SK-N-MC (cell line): ENCODE measurements at places on chromosomes 5 and 9.

- DNase-seq: peak; percentile 42
Observed at GRCh38 chr5:87661784-87662566, 249.2 kb upstream of the CCNH start.

- no peak for DNase-seq
Observed at GRCh38 chr5:150376799-150377771, 19.6 kb downstream of the TCOF1 start.

DNA sequence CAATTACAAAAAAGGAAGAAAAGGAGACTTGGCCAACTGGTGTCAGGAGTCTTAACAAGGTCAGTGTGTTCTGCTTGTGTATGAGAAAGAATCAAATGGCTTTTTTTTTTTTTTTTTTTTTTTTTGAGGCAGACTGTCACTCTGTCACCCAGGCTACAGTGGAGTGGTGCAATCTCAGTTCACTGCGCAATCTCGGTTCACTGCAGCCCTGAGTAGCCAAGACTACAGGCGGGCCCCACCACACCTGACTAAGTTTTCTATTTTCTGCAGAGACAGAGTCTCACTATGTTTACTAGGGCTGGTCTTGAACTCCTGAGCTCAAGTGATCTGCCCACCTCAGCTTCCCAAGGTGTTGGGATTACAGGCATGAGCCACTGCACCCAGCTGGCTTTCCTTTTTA, 3.1 kb upstream of the IL7R start:
- DNase-seq: no peak

GRCh38 chr5:94361832-94362796, 256.3 kb downstream of the KIAA0825 start:
- DNase-seq: no peak

- DNase-seq: no peak
Observed at GRCh38 chr5:112064956-112065355, 308.0 kb upstream of the NREP start.

DNA sequence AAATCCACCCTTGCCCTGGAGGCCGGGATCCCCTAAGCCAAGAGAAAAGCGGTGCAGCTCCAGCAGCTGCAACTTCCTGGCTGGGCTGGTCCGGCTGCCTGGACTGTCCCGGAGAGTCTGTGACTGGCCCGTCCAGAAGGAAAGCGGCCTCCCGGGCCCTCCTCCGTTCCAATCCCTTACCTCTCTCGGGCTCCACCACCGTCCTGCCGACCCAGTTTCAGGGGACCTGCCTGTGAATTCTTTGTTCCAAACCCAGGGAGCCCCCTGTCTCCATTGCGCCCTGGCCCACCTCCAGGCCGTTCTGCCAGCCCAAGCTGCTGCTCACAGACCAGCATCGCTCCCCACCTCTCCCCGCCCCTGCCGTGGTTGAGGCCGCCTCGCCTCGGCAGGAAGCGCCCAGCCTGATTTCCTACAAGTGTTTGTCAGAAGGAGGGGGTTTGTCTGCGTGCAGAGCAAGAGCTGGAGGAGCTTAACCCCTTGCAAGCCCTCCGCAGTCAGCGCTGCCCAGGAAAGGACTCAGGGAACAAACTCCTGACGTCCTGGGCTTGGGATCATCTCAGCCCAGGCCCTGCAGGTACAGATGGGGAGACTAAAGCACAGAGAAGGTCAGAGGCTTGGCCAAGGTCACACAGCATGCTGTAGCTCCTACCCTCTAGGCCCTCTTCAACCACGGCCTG, at the start of gene AKNA:
TSS of gene AKNA (minus strand) at position 303 of the 677 bp plus-strand sequence. CDS start 6,649 bp downstream, outside the sequence.
- no peak for DNase-seq

GRCh38 chr5:55857247-55857640, 6.1 kb downstream of the IL31RA start:
- DNase-seq: no peak

- DNase-seq: no peak
Observed at GRCh38 chr5:88459971-88460370, 191.3 kb upstream of the TMEM161B start.

GRCh38 chr5:178350361-178351220, 118.0 kb upstream of the PHYKPL start:
- no peak for DNase-seq

DNA sequence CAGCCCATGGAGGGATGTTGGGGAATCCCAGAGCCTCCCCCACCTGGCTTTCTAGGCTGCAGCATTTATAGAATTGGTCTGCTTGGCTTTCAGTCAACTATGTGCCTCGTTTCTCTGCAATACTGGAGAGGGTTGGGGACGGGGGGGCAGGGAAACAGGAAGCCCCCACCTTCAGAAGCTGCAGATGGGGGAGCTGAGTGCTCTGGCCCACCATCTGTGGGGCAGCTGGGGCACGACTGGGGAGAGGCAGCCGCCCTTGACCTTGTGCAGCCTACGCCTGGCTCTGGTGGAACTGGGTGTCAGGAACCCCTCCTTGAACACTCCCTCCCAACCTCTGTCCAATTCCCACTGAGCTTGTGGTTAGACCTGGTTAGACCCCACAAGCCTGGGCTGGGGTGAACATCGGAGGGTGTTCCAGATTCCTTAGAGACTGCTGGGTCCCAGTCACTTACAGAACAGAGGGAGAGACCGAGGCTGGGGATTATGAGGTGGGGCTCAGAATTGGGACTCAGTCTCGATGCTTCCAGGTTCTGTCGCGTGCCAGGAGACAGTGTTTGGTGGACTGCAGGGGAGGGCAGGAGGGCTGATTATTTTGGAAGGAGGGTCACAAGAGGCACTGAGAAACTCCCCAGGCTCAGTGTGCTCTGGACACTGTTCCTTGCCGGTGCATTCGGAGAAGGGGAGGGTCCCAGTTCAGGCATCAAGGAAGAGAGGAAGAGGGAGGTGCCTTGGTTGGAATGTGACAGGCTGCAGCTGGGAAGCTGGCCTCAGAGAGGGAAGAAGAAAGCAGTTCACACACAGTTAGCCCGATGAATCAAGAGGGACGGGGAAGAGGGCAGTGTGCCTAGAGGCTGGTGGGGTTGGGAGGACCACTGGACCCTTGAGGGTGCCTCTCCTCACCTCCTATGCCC, 25.6 kb downstream of the COL27A1 start:
- no peak for DNase-seq

DNA sequence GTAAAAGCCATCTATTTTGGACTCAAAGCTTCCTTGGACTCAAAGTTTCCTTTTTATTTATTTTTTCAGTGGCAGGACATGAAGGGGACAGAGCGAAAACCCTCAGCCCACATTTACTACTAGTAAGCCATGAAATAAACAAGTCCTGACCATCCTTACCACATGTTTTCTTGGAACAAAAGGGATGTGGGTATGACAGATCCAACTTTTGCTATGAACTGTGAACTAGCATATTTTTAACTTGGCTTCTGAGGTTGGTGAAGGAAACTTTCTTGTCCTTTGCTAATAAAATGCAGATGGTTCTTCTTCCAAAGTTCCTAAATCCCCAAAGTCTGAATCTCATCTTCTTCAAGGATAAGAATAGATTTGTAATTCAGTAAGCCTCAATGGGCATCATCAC, 122.7 kb upstream of the TNC start:
- no peak for DNase-seq

GRCh38 chr9:20621471-20622329, 599 bp downstream of the MLLT3 start:
- no peak for DNase-seq

- no peak for DNase-seq
Observed at GRCh38 chr9:127915801-127916719, 781 bp downstream of the ST6GALNAC4 start.

GRCh38 chr5:53368516-53368915, 111.9 kb upstream of the FST start:
- DNase-seq: no peak

DNA sequence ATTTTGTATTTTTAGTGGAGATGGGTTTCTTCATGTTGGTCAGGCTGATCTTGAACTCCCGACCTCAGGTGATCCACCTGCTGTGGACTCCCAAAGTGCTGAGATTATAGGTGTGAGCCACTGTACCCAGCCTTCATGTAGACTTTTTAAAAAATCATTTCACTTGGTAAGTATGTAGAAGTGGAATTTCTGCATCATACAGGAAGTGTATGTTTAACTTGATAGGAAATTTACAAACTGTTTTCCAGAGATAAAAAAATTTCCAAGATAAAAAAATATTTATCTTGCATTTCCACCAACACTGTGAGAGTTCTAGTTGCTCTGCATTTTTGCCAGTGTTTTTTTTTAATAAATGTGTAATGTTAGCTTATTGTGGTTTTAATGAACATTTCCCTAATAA, 155.8 kb downstream of the ZNF608 start:
- no peak for DNase-seq

DNA sequence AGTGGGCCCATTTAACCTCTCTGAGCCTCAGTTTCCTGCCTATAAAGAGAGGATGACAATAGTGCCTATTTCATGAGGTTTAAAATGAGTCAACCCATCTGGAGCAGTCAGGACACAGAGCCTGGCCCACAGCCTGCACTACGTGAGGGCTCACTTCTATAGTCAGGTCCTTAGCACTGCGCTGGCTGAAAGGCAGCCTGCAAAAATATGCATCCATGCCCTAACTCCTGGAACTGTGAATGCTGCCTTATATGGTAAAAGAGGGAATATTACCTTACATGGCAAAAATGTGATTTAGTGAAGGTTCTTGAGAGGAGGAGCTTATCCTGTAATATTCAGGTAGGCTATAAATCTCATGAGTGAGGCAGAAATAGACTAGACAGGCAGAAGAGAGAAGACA, 98.5 kb downstream of the GABBR2 start:
- no peak for DNase-seq

DNA sequence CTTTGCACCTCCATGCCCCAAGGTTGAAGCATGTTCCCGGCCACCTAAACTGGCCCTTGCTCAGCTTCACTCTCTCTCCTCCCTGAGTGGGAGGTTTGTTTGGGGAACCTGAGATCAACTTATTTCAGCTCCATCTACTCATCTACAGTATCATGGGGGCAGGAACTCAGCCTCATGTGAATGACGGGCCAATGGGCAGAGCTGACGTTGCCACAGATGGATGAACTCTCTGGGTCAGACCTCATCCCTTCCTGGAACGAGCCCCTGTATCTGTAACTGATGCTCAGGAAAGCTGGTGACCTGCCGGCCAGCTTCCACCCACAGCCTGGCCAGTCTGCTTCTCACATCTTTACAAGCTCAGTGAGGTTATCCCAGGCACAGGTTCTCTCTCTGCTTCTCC, 369.6 kb downstream of the IRX2 start:
- DNase-seq: no peak

DNA sequence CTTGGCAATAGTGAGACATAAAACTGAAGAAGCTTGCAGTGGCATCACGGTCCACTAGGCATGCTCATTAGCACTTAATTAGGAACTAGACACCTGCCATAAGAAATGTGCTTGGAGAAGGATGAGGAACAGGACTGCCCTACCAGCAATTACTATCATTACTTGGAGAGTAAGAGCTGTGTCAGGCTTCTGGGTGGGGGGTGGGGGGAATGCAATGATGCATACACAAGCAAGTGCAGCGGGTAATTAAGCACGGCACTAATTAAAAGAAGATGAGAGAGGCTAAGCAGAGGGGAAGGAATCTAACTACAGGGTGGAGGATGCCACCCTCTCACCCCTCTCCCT, 53.1 kb downstream of the TLE1 start:
- DNase-seq: no peak

GRCh38 chr9:120080849-120081248, 499.1 kb downstream of the CDK5RAP2 start:
- no peak for DNase-seq

DNA sequence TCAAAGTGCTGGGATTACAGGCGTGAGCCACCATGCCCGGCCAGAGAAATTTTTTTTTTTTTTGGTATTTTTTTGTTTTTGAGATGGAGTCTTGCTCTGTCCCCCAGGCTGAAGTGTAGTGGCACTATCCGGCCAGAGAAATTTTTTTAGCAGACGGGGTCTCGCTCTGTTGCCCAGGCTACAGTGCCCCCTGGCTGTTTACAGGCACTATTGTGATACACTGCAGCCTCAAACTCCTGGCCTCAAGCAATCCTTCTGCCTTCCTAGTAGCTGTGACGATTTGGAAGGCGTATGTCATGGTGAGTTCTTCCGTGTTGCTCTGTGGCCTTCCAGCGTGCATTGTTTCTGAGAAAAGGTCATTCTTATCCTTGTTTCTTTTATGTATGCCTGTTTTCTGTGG, 47.5 kb downstream of the CNOT6 start:
- DNase-seq: no peak

- DNase-seq: no peak
Observed at GRCh38 chr9:130627896-130628792, 36.2 kb upstream of the PRDM12 start.

DNA sequence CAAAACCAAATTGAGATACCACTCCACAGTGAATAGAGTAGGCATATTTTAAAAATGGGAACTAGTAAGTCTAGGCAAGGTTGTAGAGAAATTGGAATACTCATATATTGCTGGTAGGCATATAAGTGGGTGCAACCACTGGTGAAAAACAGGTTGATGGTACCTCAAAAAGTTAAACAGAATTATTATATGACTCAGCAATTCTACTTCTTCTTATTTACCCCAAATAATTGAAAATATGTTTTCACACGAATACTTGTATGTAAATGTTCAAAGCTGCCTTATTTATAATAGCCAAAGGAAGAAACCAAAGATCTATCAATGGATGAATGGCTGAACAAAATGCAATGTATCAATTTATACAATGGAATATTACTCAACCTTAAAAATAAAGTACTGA, 79.1 kb downstream of the CDH9 start:
- DNase-seq: no peak
